Peyer's patch (tissue), 4 donors: ENCODE measurements at places on chromosomes 11 and 22. TPM values are rescaled to one million over a fixed set of nuclear protein-coding genes. Genes with fewer than 3 reads are reported as not detected.
A peak's percentile ranks its signal among the peaks of the same experiment; 100 is the strongest.

DNA sequence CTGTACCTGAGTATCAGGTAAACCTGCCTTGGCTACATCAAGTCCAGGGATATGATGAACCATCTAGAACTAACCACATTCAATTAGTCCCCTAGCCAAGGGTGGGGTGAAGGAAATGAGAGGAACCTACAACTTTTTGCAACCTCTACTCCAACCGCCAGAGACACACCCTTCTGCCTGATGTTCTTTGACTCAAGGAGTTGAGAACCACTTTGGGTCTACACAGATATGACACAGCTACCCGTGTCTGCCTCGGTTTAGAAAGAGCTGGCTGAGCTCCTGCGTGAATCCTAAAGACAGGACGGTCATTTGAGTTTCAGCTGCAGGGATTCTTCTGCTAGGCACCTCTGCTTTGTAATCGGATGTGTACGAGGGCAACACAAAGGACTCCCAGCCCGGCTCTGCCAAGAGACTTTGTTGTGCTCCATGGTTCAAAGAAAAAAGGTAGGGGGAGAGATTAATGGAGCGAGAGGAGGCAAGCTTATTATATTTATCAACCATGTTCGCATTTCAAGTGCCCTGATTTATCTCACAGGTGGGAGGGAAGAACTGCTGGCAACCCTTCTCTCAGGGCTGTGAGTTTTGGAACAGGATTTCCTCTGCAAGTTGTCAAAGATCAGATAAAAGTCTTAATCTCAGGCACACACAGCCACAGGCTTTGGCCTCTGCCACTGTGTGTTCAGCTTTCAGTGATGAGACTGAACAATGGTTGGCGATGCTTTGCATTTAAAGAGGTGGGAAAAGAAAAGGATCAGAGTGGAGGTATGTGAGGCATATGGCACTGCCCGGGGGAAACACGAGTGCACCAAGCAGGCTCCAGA is 35.1 kb downstream of the FLI1 start:
- no peak overlapping the region for H3K4me3 ChIP-seq
- H3K4me1 ChIP-seq, result peaks cover 68% of the 10 kb centered on the region
- peak overlapping the region; percentile 83 for H3K27ac ChIP-seq
- H3K27me3 ChIP-seq, result no peaks in the 10 kb centered on the region

- no peak overlapping the region for H3K27ac ChIP-seq
- no peak for DNase-seq
- H3K36me3 ChIP-seq, result no peaks in the 10 kb centered on the region
- H3K27me3 ChIP-seq, result no peaks in the 10 kb centered on the region
Observed at GRCh38 chr22:19422440-19423301, 8.9 kb downstream of the HIRA start.

The ARHGAP8 gene
- 17.3 TPM for total RNA-seq

DNA sequence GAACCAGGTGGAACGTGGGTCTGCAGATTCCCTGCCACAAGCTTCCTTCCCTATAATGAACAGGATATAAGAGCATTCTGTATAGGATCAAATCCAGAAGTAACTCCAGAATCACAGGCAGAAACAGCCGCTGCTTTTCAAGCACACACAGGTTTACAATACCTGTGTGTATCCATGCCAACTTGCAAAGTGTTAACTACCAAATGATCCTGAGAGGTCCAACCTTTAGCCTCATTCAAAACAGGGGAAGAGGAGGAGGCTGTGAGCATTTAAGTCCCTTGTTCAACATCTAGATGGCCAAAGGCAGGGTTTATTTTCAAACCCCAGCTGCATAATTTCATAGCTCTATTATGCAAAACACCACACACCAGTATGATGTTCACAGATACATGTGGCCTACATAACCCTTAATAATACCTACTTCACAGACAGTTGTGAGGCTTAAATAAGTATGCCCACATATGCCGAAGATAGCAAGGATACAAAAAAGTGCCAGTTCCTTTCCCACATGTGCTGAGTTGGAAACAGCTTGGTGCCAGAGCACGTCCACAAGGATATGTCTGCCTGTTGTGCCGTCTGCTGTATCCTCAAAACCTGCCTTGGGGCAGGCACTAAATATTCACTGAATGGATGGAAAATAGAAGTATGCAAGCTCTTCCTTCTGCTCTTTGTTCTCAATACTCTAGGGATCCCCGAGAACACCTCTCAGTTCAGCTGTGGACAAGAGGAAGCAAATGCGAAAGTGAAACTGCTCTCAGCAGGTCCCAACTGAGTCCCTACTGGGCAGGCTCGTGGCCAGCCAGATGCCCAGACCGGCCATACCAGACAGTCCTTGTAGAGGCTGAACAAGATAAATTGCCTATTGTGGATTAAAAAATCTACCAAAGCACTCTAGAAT is 66.8 kb downstream of the LARGE1 start:
- peak overlapping the region; percentile 48 for H3K4me3 ChIP-seq
- H3K36me3 ChIP-seq, result no peaks in the 10 kb centered on the region
- H3K27ac ChIP-seq, result peak overlapping the region; percentile 44
- DNase-seq, result peak; percentile 47

The LIF gene
- 12.9 TPM for total RNA-seq

- no peaks in the 10 kb centered on the region for H3K36me3 ChIP-seq
- no peak for DNase-seq
- no peak overlapping the region for H3K4me3 ChIP-seq
- no peak overlapping the region for H3K27ac ChIP-seq
- no peaks in the 10 kb centered on the region for H3K4me1 ChIP-seq
Observed at GRCh38 chr11:76267556-76267955, 61.3 kb upstream of the WNT11 start.

The SAA1 gene
- total RNA-seq, result not detected
